ENCODE measurements at places on chromosomes 12 and 14.

DNA sequence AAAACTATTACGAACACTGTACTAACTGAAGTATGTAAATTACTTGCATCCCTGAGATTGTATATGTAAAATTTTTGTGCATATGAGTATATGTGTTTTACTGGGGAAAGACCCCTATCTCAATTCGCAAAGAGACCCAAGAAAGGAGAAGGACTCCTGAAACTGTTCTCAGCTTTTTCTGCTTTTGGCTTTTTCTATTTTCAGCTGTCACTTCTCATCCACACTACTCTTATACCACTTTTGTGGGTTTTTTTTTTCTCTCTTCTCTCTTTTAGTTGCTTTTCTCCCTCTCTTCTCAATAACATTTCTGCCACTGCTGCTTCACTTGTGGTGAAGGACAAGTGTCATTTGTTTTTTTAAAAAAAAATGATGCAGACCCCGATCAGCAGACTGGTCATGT, 39.8 kb downstream of the NIN start:
- DNase-seq = no peak

GRCh38 chr14:75069811-75070145, 337 bp downstream of the ZC2HC1C start:
- no peak for DNase-seq

DNA sequence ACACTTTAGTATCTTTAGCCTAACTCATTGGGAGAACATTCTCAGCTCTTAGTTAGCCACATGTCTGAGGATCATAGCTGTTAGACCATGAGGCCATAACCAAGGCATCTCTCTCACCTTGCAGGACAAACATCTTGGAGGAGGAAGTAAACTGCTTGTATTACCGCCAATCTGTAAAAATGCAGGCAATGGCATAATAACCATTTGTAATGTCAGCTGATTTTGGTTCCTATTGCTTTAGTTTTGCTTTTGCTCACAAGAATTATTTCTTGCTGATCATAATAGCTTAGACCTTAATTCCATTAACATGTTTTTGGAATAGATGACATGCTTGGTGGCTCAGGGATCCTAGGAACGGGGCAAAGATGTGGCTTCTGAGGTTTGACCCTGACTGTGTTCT, 16.4 kb upstream of the GSG1 start:
- DNase-seq = no peak

GRCh38 chr14:31263485-31264133, 56.0 kb upstream of the HECTD1 start:
- no peak for DNase-seq

GRCh38 chr12:128025589-128026245, 241.3 kb upstream of the TMEM132C start:
- DNase-seq = no peak

GRCh38 chr12:118064608-118065007, 3.6 kb upstream of the WSB2 start:
- peak; percentile 44 for DNase-seq

- DNase-seq = no peak
Measured at GRCh38 chr14:96059519-96060135, 20.5 kb downstream of the C14orf132 start.

DNA sequence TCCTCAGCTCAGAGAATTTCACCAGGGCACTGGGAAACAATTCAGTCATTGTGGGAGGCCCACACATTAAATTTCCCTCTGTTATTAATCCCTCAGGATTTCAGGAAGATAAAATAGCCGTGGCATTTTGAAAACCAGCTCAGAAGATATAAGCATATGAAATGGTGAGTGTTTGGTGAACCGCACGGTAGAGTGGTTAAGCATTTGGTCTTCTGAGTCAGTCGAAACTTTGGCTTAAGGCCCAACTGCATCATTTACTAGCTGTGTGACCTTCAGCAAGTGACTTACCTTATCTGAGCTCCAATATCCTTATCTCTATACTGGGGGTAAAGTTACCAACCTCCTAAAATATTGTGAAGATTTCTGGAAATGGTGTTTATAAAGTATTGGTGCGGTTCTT, 5.2 kb upstream of the VRK1 start:
- DNase-seq = no peak

DNA sequence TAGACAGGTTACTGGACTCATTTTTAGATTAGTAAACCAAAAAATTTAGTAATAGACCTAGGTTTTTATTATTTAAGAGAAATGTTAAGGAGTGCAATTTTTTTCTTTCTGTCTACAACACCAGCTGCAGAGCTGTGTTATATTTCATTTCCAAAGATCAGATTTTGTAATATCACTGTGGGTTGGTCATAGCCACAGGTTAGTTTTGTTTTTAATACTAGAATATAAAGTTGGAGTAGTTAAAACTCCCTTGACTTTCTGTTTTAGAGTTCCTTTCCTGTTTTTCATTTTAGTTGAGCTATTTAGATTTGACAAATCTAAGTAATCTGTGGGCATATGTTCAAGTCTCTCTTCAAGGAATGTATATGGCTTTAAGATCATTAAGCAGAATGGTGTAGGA, 30.7 kb upstream of the GARIN2 start:
- DNase-seq = no peak

- DNase-seq = peak; percentile 8
Measured at GRCh38 chr12:11347810-11348209, 37.6 kb upstream of the PRB4 start.

DNA sequence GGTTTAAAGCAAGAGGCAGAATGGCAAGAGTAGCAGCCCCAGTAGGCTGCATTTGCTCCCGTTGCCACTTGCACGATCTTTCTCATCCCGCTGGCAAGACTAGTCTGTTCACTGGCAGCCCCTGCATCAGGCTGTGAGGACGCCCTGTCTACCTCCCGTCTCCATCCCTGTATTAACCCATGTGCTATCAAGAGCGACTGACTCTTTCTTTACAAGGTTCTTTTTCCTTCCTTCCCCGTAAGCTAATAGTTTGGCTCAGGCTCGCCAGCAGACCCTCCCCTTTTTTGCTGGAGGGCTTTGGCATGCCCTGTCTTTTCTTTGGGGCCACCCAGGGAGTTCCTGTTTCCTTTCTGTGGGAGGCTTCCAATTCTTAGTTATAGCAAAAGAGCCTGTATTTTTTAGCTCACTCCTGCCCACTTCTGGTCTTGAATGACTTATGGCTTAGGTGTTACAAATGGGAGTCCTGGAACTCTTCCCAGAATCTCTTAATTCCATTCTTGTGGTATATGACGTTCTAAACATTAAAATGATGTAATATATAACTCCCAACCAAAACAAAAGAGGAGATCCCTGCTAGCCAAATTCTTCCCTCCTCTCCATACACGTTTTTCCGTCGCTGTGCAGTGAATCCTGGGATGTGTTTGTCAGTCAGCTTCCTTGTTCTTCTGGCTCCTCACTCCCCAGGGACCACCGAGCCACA, 149.0 kb downstream of the PRKCH start:
- DNase-seq = peak; percentile 51

DNA sequence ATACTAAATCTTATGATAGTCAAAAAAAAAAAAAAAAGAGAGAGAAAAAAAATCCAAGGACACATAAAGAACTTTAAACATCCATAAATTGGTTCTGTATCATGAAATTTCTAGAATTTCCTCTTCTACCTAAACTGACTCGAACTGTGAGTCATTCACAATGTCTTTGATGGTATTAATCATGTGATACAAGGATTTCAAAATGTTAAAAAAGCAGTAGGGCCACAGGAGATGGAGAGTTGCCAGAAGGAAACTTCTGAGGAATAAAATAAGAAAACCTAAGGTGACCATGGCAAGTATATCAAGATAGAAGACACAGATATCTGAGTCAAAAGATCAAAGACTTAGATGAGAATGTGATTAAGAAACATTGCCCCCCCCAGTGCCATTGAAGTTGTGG, 1320.9 kb upstream of the FLRT2 start:
- DNase-seq = no peak

GRCh38 chr12:47023311-47023710, 56.1 kb upstream of the PCED1B start:
- no peak for DNase-seq

DNA sequence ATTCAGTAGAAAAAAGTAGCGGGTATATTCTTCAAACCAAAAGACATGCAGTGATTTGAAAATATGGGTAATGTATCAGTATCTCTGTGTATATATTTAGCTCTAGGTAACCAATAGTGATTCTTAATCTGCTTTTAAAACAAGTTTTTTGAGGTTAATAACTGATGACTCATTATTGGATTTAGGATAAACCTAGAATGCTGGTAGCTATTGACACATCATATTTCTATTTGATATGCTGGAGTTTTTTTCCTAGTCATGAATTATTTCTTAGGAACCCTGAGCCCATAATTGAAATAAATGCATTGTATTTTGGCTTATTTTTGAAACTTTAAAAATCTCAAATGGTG, 15.5 kb downstream of the ARF6 start:
- no peak for DNase-seq
